Stimulated activated CD4-positive, alpha-beta T cell treated with anti-CD3 and anti-CD28 coated beads, Interleukin-12 subunit alpha, Interleukin-12 subunit beta, amount 100 ng/mL, for 4 hours (primary cell): ENCODE measurements at places on chromosomes 6 and 20.

DNA sequence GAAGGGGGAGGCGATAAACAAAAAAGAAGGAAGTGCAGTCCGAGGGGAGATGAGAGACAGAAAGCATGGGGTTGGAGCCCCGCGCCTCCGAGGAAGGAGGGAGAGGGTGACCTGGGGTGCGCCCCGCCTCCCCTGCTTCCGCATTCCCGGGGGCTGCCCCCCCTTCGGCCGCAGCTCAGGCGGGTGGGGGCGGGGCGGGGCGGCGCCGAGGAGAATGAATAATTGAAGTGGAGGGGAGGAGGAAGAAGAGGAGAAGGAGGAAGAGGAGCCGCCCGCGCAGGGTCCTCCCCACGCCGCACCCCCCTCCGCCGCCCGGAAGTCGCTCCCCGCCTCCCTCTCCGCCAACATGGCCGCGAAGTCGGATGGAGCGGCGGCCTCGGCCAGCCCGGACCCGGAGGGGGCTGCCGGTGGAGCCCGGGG, at the start of gene XKR7:
Gene XKR7 (plus strand): TSS at position 322 of the 420 bp plus-strand sequence. CDS start 25 bp downstream, at position 347.
- DNase-seq: no peak

GRCh38 chr6:106608080-106608668, 21.1 kb downstream of the RTN4IP1 start:
- no peak for DNase-seq

GRCh38 chr6:21887231-21888185, 294.0 kb downstream of the SOX4 start:
- DNase-seq: no peak

- DNase-seq: no peak
These were observed 34.3 kb downstream of the CCN2 start for GRCh38 chr6:131916847-131917246.

- no peak for DNase-seq
These were observed 20.6 kb downstream of the RBCK1 start for GRCh38 chr20:428658-429200.

DNA sequence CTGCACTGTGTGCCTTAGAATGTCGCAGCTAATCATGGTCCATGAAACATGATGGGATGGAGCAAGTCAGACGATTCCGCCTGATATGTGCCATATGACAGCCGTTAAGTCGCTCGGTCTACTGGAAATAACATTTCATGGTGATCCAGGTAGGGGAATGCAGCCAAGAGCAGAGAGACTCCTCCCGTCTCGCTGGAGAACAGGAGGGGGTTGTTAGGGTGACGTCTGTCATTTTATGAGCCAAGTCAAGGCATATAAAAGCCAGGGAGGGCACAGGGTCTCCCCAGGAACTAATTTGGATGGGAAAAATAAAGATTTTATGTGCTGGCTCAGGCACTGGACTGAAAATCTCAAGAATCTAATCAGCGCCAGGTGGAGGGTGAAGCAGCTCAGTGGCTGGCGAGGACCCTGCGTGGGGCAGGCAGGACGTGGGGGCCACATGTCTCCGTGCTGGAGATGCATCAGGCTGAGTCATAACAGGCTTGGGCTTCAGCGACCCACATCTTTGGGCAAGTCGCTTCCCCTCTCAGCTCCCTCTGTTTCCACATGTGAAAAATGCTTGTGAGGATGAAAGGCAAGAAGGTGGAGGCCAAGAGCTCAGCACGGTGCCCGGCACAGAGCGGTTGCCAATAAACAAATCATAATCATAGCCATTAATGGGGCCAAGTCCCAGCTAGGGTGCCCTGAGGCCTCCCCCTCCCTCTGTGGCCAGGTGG, 234.6 kb downstream of the ANKRD60 start:
- no peak for DNase-seq

GRCh38 chr20:57076951-57077350, 189.5 kb downstream of the BMP7 start:
- DNase-seq: no peak

- no peak for DNase-seq
These were observed 12.8 kb downstream of the PRDM13 start for GRCh38 chr6:99619409-99619762.

- no peak for DNase-seq
These were observed 3.9 kb upstream of the NECAB3 start for GRCh38 chr20:33677991-33678702.

DNA sequence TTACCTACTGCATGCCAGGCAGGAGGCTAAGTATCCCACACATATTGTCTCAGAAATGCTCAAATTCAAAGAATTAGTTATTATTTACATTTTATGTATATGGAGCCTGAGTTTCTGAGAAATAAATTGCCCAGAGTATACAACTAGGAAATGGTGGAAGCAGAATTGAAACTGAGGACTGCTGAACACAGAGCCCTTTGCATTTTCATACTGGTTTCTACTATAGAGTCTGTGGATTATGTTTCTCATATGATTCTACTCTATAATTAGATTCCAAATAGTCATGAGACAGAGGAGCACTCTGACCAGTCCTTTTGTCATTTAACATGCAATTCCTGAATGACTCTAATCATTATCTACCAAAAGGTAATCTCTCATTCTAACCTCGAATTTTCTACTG, 254.3 kb downstream of the LMBRD1 start:
- DNase-seq: no peak
